SK-N-SH treated with all-trans-retinoic acid at 6 μM for 48 hours (cell line): ENCODE measurements at places on chromosomes 3 and 15.

DNA sequence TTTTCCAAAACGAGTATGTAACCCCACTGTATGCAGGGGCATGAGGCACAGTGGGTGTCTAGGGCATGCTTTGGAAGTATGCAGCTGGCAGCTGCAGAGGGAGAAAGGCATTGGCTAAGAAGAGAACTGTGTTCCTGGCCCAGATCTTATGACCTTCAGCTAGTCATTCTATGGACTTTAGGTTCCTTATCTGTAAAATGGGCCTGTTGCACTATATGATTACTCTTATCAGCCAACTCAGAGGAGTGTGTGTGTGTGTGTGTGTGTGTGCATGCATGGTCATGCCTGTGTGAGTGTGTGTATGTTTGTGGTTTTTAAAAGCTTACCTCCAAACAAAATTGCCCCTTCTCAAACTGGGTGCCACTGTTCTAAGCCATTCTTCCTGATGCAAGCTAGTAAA is 27.4 kb upstream of the CHST2 start:
- ATAC-seq, result no peak

DNA sequence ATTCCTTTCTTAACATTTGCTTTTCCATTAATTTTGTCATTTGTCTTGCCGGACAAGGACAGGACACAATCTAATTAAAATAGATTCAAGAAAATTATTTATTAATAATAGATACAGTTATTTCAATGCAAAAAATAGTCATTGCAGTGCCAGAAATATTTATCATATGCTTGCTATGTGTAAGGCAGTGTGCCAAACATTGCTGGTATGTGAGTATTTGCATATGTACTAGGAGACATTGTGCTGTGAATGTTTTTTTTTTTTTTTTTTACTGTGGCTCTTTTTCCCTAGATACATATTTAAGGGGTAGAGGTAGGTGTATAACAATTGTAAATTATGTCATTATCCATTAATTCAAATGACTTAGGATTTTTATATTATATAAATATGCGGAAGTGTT is 23.3 kb downstream of the SPRED1 start:
- peak; percentile 65 for ATAC-seq

DNA sequence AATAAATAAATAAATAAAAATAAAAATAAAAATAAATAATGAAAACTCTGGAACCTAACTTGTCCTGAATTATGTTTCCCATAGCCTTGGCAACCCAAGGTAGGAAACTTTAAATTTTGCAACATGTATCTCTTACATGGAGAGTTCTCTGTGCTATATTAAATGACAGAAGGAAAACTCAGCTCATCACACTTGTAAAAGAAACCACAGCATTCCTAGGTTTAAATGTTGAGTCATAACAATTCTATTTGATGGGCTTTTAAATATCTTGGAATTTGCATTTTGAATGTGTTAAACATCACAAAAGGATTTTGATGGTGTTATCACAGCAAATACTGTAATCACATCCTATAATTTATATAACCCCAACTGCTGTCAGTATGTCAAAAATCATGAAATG is 144.2 kb downstream of the LRTM1 start:
- ATAC-seq, result no peak

GRCh38 chr3:31839144-31839917 is 141.7 kb downstream of the OSBPL10 start:
- no peak for ATAC-seq

DNA sequence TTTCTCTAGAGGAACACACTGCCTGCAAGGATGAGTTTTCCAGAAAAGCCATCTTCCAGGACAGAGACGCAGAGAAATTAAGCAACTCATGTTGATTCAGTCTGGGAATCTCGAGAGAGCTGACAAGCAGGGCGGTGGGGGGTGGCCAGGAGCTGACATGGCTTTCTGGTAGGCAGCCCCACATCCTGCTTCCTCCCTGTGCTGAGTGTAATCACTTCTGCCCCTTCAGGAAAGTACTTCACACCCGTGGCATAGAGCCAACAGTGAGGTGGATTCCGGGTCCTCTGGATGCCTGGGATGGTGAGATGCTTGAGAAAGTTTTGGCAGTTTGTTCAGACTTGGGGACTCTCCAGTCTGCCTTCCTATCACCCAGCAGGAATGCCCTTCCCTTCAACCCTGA is 221.1 kb downstream of the SLCO3A1 start:
- peak; percentile 20 for ATAC-seq

- no peak for ATAC-seq
These were observed 9.8 kb downstream of the KLHL6 start for GRCh38 chr3:183545708-183546107.

- ATAC-seq, result no peak
These were observed 4.4 kb downstream of the SPG11 start for GRCh38 chr15:44659056-44659455.

DNA sequence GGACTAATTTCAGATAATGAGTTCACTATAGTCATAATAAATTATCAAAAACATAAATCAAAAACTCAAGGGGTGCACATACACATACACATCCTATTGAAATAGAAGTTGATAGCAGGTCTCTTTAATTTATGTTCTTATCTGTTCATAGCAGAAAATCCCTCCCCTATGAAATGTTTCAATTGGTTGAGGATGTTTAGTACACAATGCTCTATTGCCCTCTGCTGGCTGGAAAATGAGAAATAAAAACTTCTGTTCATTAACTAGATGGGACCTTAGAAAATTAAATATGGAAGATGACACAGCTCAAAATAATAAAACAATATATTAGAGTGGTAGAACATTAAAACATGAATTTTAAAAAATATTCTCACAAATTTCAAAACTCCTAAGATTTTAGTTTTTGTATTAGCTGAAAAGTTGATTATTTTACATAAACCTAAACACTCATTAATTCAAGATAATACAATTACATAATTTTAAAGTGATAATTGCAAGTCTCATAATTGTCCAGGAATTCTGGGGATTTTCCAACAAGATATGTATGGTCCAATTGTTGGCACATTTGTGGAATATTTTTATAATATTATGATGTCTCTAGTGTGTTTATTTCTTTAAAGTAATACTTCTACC is 735.0 kb downstream of the ROBO1 start:
- peak; percentile 77 for ATAC-seq

DNA sequence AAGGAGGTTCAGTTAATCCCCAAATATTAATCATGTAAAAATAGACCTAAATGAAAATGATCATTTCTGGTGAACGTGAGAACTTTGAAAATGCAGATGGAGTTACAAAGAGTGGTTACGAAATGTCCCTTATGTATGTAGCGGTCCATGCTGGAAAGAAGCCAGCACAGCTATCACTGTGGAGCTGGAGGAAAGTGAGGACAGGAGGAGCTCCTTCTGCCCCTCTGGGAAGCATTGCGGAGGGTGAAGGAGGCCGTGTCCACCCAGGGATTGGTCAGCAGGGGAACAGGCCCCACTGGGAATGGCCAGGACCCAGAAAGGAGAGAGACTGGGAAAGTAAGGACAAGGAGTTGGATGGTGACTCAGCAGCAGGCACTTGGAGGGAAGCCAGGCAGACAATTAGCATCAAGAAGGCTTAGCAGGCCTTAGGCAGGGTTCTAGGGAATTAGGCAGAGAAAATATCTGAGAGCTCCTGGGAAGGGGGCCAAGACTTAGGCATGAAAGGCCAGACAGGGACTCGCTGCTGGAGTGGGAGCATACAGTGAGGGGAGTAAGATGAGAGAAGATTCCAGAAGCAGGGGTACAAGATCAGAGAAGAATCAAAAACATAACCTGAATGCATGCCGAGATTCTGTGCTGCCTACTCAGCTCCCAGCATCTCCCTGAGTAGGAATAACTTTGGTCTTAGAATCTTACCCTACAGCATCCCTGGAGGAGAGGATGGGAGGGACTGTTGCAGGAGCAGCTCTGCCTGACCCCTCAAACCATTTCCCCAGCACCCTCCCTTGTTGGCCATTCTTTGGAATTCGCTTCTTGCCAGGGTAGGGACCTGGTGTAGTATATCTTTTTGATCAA is 171.0 kb upstream of the UMPS start:
- peak; percentile 85 for ATAC-seq

DNA sequence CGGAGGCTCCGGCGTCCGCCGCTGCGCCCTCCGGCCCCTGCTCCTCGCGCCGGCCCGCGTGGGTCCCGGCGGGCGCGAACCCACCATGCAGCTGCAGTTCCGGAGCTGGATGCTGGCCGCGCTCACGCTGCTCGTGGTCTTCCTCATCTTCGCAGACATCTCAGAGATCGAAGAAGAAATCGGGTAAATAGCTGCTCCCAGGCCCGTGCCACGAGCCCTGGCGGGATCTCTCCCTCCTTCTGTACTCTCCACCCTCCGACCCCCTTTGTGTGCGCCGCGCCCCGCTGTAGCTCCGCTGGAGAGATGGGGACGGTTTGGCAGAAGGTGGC is 263 bp downstream of the ST8SIA2 start:
- no peak; the same call in 2 of the 3 replicates for ATAC-seq

DNA sequence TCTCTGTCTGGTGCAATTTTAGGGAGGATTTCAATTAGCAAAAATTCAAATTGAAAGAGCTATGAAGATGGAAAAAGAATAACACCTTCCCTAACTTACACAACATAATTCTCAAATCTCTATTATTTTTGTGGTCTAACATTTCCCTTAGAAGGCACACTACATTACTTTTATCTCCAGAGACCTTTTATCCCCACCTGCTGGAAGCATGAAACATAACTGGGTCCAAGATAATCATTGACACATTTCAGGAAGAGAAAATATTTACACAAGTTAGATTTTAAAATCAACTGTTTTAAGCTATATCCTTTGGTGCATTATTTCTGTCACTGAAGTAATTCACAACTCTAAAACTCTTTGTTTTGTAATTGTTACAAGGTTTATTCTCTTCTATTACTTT is 779.5 kb downstream of the ROBO1 start:
- ATAC-seq, result peak; percentile 76
